Cardiac septum (tissue), 1 donor: ENCODE measurements at places on chromosomes 2 and 18. TPM values are rescaled to one million over a fixed set of nuclear protein-coding genes. Genes with fewer than 3 reads are reported as not detected.

REG3A gene
- not detected for total RNA-seq

DNA sequence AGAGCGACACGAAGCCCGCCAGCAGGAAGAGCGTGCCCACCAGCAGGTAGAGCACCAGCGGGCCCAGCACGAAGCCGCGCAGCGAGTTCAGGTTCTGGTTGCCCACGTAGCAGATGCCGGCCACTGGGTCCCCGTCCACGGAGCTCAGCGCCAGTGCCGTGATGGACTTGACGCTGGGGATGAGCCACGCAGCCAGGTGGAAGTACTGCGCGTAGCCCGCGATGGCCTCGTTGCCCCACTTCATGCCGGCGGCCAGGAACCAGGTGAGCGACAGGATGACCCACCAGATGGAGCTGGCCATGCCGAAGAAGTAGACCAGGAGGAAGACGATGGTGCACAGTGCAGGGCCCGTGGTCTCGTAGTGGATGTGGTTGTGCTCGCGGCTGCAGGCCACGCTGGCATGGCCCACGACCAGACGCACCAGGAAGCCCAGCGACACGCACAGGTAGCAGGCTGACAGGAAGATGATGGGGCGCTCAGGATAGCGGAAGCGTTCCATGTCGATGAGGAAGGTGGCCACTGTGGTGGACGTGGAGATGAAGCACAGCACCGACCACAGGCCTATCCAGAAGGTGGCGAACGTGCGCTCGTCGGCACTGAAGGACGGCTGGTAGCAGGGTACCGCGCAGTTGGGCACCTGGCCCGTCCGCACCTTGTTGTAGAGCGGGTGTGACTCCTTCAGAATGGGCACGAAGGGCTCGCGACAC, 2.1 kb downstream of the FZD5 start:
- DNase-seq = no peak

IGFBP2 gene
- 785 TPM for total RNA-seq

- no peak for DNase-seq
These were observed at the start of gene ITPRIPL1 for GRCh38 chr2:96325041-96325883. Gene ITPRIPL1, plus strand, starts transcription at chr2:96325317. Its CDS starts 523 bp downstream, at chr2:96325840.

DNA sequence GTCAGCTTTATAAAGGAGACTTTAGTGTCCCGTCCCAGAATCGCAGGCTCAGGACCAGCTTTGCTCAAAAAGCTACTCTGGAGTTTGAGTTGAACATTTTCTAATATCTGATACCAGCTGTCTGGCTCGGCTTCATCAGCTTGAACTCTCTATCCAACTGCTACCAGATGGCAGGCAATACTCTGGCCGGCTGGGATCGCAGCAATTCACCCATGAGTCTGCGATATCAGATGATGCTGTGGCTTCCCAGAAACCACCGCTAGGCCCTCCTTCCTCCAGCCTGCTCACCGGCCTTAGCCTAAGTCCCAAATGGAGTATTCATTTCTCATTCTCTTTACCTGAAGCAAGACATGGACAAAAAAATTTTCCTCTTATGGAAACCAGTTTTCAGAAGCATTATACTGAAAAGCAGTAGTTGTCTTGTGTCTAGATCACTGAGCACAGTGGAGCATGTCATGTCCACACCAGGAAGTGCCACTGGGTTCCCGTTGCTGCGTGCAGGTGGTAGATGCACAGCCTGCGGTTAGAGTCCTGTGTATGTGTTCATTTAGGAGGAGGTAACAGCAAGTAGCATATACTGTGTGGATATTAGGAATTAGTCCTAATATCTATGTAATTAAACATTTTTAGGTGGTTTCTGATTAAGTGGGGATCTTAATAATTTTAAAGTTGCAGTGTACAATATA, 162.0 kb upstream of the SOX11 start:
- no peak for DNase-seq

DNA sequence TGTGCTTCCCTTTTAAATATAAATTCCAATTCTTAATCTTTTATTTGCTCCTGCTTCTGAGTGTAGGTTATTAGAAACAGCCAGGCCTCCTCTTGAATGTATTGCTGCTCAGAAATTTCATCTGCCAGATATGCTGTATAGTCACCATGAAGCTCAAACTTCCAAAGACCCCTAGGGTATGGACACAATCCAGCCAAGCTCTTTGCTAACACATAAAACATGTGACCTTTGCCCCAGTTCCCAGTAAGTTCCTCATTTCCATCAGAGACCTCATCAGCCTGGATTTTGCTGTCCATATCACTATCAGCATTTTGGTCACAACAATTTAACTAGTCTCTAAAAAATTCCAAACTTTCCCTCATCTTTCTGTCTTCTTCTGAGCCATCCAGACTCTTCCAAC, 75.2 kb downstream of the MAP2 start:
- no peak for DNase-seq

GRCh38 chr2:217261452-217261851, 401.6 kb upstream of the TNP1 start:
- DNase-seq = no peak

DNA sequence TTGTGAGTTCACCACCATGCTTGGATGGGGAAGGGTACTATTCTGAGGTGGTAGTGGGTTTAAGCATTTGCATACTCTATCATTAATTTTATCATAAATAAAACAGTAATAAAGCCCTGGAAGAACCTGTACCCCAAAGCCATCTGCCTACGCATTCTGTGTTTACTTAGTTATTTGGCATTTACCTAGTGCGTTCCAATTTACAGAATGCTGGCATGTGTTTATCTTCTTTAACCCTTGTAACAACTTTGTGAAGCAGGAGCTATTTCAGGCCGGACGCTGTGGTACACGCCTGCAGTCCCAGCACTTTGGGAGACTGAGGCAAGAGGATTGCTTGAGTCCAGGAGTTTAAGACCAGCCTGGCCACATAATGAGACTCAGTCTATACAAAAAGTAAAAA, 17.8 kb upstream of the ODC1 start:
- no peak for DNase-seq

SCYGR8 gene
- not detected for total RNA-seq

DNA sequence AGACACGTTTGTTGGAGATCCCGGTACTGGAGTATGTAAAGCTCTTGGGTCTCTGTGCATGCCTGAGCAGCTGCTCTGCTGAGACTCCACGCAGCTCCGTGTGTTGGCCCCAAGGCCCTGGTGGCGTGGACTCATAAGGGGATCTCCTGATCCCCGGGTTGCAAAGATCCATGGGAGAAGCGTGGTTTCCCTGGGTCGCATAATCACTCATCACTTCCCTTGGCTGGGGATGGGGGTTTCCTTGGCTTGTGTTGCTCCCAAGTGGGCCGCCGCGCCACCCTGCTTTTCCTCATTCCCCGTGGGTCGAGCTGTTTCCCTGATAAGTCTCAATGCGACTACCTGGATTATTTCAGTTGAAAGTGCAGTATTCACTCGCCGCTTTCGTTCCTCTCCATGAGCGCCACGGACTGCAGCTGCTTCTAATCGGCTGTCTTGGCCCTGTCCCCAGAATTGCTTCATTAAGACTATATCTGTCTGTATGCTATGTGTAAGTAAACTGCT, 76.0 kb downstream of the EPC2 start:
- DNase-seq = no peak

FKBP1B gene
- 2.0 TPM for total RNA-seq

- DNase-seq = no peak
These were observed 109.9 kb upstream of the OTOS start for GRCh38 chr2:240250150-240250984.

GRCh38 chr2:229212241-229212640, 58.8 kb downstream of the PID1 start:
- DNase-seq = no peak

SLC8A1 gene
- total RNA-seq = 906 TPM

DNA sequence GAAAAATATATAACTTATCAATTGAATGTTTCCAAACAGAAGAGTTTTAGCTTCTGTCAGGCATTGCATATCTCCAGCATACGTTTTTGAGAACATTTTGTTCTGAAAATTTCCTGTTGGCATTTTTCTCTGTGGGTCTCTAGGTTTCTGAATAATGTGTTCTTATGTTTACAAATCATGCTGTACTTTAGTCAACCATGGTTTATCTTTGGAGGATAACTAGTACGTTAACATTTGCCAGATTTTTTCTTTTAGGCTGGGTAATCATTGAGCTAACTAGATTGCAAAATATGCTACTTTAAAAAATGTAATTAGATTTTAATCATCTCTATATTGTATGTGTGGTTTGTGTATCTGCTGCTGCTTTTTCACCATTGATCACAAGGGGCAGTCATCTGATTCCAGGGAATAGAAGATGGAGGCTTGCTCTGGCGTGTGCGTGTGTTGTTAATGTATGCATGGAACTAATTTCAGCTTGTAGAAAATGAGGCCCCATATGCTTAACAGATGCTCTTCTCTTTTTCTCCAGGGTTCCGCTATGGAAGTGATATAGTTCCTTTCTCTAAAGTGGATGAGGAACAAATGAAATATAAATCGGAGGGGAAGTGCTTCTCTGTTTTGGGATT, 21.3 kb downstream of the XRCC5 start:
- no peak for DNase-seq

WNT10A gene
- not detected for total RNA-seq

DNA sequence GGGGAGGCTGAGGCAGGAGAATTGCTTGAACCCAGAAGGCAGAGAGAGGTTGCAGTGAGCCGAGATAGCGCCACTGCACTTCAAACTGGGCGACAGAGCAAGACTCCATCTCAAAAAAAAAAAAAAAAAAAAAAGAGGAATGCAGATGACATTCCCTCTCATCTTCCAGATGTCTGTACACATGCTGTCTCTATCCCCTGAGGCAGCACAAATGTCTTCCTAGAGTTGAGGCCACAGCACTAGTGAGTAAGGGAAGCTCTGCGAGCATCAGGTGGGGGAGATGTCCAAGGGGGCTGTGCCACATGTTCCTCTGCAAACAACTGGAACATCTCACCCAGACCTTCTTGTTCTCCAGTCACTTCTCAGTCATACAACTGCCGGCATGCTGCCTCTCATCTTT, 35.6 kb upstream of the LRRC30 start:
- no peak for DNase-seq

GRCh38 chr2:85330839-85331636, 3.2 kb upstream of the TGOLN2 start:
- DNase-seq = no peak

DNA sequence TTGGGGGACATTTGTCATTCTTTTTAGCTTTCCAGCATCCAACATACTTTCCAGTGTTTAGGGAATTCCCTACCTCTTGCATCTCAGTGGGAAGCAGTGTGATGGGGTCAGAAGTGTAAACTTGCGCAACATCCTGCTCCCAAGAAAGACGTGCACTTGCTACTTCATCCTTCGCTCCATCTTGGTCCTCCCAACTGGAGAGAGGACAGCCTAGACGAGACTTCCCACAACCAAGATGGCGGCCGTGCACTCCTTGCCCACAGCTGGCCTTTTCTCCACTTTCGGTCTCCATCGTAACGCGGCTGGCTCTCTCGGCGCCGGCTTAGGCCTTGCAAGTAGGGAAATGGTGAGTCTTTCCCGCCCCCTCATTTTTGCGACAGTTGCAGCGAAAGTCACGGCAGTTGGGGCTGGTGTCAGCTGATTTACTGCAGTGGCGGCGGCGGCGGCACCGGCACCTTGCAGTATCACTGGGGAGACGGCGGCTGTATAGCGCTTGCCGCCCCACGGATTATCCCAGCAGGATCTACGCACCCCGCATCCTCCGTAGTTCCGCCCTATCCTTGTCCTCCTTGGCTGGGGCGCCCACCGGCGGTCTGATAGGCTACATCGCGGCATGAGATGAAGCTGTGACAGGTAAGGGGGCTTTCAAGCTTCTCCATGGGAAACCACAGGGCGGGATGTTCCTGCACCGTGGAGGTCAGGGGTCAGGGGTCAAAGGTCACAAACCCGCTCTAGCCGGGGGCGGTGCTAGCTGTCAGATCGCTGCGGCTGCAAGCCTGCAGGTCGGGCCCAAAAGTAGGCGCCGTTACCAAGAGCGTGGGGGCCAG, at the start of gene WDR7:
TSS of gene WDR7 (plus strand) at position 416 of the 827 bp plus-strand sequence. CDS start 21,157 bp downstream, outside the sequence.
- DNase-seq = peak; percentile 98

FHL2 gene
- 467 TPM for total RNA-seq

TMEM163 gene
- total RNA-seq = 0.38 TPM

AGFG1 gene
- 58.2 TPM for total RNA-seq

DNA sequence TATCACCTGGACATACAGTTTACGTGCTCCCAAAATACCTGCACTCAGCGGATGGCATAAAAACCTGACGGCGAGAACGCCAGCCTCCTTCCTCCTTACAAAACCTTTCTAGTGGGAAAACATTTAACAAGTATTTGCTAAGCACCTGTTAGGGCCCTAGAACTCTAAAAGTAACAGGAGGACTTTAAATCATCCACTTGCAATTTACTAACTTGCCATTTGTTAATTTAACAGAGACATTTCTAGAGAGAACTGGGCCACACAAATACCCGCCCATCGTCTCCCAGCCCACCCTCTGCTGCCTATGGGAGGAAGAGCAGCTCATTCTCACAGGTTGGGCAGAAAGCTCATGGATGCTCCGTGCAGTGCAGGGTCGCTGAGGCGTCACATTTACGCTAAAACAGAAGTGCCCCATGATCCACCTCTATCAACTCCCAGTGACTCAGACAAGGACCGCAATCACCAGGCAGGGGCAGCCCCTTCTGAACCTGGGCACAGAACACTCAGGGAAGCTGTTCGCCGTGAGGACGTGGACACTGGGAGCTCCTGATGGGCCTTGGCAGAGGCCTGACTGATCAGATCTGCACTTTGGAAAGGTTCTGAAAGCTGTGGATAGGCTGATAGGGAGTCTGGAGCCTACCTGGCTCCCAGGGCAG, 106.9 kb downstream of the HDAC4 start:
- DNase-seq = peak; percentile 36

DNA sequence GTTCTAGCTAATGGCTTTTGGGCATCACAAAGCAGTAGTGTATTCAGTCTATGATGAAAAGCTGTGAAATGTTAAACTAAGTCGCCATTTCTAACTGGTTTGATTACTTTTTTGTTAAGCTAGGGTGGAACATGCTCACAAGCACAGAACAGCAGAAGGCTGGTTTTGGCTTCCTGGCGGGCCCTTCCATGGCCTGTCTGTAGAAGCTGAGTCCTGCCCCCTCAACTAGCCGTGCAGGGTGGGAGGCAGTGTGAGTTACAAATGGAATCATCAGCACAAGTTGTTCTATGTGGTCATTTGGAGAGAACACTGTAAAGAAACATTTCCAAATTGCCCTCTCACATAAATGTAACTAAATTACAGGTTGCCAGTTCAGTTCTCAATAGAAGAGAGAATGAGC, 290.8 kb downstream of the ALPK2 start:
- DNase-seq = no peak

SP140 gene
- 0.57 TPM for total RNA-seq

- no peak for DNase-seq
These were observed 21.5 kb upstream of the REEP1 start for GRCh38 chr2:86358957-86359356.

LIMS4 gene
- 4.5 TPM for total RNA-seq

GRCh38 chr18:6150430-6150829, 255.1 kb upstream of the TMEM200C start:
- no peak for DNase-seq
